Activated CD4-positive, alpha-beta T cell treated with anti-CD3 and anti-CD28 coated beads, Interleukin-2, amount 50 U/mL, for 1 hour (primary cell): ENCODE measurements at places on chromosomes 11 and 22.

DNA sequence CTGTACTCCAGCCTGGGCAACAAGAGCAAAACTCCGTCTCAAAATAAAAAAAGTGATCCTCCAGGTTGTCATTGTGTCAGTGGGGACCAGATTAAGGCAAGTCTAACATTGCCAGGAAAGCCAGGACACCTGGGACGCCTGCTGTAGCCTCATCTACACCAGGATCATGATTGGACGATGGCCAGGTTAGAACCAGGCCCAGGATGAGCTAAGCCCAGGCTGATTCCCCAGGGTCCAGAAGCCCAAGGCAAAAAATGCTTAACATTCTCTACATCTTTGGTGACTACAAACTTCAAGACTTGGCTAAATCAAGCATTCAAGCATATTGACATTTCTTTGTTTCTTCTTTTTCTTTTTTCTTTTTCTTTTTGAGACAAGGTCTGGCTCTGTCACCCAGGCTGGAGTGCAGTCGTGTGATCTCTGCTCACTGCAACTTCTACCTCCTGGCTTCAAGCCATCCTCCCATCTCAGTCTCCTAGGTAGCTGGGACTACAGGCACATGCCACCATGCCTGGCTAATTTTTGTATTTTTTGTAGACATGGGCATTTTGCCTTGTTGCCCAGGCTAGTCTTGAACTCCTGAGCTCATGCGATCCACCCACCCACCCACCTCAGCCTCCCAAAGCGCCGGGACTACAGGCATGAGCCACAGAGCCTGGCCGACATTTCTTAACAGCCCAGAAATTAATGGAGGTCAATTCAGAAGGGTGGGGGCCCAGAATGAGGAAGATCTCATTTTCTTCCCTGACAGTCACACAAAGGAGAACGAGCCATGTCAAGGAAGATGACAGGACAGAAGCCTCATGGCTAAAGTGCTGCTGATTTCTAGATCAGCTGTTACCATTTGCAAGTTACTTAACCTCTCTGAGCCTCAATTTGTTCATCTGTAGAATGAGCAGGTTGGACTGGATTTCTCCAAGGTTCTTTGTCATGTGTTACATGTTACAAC, 12.5 kb upstream of the PTPRJ start:
- no peak for DNase-seq

DNA sequence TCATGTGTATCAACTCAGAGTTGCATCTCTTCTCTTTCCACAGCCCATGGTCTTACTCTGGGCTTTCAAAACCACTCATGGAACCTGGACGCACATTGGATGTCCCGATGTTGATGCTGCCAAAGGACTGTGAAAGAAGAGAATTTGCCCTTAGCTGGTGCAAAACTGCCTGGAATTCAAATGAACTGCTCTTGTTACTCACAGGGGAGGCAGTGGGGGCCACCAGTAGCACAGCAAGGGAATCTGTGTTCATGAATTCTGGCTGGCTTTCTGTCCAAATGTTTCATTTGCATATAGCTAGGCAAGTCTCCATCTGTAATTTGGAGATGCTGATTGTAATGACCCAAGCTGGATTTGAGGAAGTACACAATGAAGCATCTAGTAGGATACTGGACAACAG, 24.9 kb downstream of the LMO2 start:
- no peak for DNase-seq

DNA sequence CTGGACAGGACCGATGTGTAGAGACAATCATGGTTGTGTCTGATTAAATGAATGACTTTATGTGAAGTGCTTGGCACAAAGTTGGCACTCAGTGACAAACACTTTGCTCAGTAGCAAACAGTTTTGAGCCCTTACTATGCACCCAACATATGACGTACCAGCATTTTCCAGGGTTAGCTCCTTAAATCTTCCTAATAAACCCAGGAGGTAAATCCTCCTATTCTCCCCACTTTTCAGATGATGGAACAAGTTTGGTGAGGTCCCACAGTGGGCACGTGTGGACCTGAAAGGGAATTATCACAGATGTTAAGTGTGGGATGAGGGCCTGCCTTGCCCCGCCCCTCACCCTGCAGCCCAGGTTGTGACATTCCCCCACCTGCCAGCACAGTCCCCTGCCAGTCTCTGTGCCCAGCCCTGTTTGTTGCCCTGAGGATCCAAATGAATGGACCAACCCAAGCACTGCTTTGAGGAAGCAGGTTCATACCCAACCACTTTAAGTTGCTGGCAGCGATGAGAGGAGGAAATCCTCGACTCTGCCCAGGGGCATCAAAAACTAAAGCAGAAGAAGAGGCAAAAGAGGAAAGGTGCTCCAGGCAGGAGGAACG, 6.6 kb upstream of the CARD10 start:
- DNase-seq = no peak

- no peak for DNase-seq
These were observed 365.0 kb downstream of the TBC1D22A start for GRCh38 chr22:47127441-47127871.
